Stimulated activated naive CD8-positive, alpha-beta T cell treated with anti-CD3 and anti-CD28 coated beads, Interleukin-15, amount 100 ng/mL, for 72 hours (primary cell): ENCODE measurements at places on chromosomes 4 and X.

DNA sequence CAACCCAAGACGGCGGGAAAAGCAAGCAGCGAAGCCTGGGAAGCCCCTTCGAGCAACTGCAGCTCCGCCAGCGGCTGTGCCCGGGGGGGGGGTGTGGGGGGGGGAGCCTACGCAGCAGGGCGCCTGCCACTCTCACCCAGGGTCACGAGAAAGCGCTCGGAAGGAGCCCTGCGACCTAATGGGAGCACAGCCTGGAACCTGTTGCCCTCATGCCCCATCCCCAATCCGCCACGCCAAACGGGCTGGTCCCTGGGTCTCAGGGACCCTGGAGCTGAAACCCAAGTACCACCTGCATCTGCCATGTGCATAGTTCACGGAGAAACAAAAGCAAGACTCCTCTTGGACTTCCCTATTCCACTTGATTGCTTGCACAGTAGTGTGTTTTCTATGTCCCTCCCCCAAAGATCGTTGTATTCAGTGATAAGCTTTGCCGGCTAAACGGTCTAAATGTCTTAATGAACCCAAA is 359 bp upstream of the GAB3 start:
- DNase-seq, result no peak

GRCh38 chrX:7435822-7436221 is 287.9 kb upstream of the PUDP start:
- no peak for DNase-seq

- DNase-seq, result no peak
These were observed 33.6 kb downstream of the RPGR start for GRCh38 chrX:38293741-38294140.

- no peak for DNase-seq
These were observed 31.0 kb upstream of the FAT4 start for GRCh38 chr4:125283707-125284279.

DNA sequence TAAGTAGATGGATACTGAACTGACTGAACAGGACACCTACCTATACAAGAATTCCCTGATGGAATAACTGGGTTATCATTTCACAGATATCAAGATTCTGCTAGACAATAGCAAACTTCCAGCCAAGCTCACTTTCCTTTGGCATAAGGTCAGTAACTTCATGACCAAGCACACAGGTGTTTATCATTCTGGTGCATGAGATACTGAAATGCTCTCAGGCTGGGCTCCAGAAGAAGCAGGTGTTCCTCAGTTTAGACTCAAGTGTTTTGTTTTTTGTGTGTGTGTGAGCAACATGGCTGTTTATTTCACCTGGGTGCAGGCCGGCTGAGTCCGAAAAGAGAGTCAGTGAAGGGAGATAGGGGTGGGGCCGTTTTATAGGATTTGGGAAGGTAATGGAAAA is 201.5 kb upstream of the SPOCK3 start:
- DNase-seq, result no peak

GRCh38 chrX:155744534-155744933 is 131.8 kb upstream of the TMLHE start:
- no peak for DNase-seq

DNA sequence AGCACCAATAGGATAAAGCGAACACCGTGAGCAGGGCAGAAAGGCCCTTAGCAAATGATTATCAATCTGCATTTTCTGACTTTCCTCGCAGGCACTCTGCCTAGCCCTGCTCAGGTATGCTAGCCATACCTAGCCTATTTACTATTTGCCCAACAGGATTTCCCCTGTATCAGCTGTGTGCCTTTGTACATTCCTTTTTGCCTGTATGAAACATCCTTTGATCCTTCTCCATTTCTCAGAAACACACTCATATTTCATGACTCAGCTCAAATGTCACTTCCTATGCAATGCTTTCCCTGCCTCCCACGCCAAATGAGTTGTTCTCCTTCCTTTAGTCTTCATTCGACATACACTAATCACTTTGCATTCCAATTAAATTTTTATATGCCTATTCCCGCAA is 37.2 kb downstream of the PCDH7 start:
- DNase-seq, result no peak

DNA sequence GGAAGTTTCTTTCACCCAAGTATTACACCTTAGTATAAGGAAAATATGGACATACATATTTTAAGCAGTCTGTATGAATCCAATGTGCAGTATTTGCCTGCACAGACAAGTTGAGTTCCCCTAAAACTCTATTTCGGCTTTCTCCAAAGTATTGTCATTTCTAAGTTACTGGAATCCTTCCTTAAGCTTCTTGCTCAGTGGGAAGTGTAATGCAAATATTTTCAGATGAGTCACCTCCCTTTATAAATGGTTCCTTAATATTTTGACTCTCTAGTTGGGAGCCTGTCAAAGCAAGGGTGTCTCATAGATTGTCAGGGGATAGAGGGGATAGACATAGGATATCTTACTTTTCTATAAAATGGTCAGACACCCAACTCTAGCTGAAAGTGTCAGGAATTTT is 178.6 kb downstream of the NAA11 start:
- DNase-seq, result no peak

DNA sequence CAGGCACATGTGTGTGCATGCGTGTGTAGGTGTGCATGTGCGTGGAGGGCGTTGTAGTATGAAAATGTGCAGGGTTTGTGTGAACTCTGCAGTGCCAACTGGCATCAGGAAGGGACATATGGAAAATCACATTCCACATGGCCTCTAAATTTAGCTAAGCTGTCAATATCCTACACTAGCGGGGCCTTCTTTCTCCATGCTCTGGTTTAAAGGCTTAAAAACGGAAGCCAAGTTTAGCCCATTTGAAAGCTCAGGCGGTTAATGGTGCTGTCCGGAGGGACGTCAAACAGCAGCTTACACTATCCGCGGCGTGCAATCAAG is 144.1 kb upstream of the NOCT start:
- DNase-seq, result no peak

- DNase-seq, result no peak
These were observed 46.5 kb downstream of the ANAPC4 start for GRCh38 chr4:25423548-25423947.

DNA sequence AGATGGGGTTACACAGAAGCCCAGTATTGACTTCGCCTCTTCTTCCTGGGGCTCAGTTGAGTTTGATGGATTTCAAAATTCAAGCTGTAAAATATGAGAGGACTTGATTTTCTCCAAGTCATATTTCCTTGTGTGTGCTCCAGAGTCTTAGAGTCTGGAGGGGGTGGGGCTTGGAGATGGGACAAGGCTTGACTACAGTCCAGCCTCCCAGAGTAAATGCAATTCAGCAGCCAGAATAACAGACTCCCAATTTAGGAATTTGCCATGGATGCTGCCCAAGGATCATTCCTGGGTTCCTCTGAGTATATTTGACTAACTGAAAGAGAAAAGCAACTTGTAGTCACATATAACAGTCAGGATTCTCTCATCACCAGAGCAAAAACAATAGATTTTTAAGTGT is 53.7 kb upstream of the RBPJ start:
- DNase-seq, result no peak
